ENCODE measurements at places on chromosomes 6 and 20.

DNA sequence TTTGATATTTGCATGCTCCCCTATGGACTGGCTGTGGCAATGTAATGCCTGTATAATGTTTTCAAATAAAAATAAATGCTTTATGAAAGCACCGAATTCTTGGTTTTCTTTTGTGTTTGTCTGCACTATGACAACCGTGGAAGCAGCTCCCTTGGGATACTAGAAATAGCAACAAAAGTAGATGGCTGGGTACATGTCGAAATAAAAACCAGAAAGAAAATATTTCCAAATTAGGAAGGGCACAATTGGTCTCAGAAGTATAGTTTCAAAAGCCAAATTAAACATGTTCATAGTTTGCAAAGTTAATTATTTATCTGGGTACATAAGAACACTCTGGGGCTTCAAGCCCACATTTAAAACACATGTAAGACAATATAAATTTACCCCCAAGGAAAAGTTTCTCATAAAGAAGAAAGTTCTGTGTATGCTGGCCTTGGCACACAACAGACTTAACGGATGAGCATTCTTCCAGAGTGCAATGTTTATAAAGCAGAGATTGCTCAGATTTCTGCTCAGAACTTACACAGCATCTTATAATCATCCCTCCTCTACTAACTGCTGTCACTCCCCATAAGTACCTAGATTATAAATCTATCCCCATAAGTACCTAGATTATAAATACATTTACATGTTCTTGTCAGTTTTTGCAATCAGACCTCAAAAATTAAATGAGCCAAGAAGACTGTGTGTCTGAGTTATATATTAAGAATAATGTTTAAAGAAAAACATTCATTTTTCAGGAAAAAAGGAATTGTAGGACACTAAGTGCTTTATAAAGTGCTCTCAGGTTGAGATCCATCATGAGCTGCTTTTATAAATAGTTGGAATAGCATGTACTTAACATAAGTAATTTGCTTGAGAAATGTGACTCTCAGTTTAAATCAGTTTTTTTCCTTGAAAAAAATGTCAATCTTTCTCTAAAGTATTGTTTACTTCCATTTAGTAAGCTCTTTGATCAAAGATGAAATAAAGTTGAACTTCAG, 230.2 kb upstream of the PLN start:
- peak; percentile 20 for DNase-seq

DNA sequence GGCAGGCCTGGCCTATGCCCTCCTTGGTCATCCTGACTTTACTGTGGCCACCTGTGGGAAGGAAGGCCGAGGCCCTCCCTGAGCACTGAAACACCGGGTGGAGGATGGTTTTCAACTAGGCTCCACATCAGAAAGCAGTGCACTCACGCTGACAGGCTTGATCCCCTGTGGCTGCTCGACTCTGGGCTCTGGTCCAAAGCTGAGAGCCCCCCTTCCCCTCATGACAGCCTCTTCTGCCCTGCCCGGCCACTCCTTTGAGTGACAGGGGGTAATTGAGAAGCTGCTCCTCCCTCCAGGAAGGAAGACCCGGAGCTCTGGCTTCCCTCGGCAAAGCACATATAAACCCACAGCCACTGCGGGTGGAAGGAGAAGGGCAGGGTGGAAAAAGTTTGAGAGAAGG, 43.6 kb downstream of the MUC22 start:
- no peak for DNase-seq

GRCh38 chr20:12201289-12201991, 283.7 kb downstream of the BTBD3 start:
- peak; percentile 20 for DNase-seq

DNA sequence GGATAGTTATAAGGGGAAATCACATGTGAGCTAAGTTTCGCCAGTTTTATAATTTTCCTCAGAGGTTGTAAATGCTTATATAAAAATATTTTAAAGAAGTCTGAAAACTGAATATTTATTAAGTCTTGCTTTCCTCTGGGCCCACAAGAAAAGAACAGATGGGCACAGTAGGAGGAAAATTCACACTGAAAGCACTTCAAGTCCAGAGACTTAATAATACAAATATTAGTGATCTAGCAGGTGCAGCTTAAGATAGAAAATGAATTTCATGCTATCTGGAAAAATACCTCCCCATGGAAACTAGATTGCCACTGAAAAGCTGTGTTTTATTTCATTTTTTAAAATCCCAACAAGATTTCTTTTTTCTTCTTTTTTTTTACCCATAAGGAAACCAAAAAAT, 47.2 kb downstream of the ORC3 start:
- no peak for DNase-seq

- no peak for DNase-seq
These were observed 23.1 kb downstream of the PFDN4 start for GRCh38 chr20:54231036-54231435.
